Subcutaneous adipose tissue (tissue), 4 donors: ENCODE measurements at places on chromosomes 2 and 18. TPM values are rescaled to one million over a fixed set of nuclear protein-coding genes. Genes with fewer than 3 reads are reported as not detected.

Gene EMX1
- total RNA-seq, result not detected

Gene TUBB8B
- total RNA-seq, result not detected

Gene GLI2
- 1.2 TPM for total RNA-seq

Gene RTP5
- total RNA-seq, result not detected

Gene SCLY
- total RNA-seq, result 8.8 TPM

Gene TMEM200C
- not detected for total RNA-seq

Gene MYO3B
- total RNA-seq, result not detected

Gene TTN
- total RNA-seq, result 36.3 TPM

Gene PLCL1
- 10.8 TPM for total RNA-seq

Gene ARMC9
- 2.8 TPM for total RNA-seq

Gene GIGYF2
- total RNA-seq, result 73.8 TPM

Gene ACKR3
- total RNA-seq, result 84.9 TPM

Gene GATA6
- 2.8 TPM for total RNA-seq

Gene INO80D
- 16.0 TPM for total RNA-seq

Gene DLGAP1
- 0.44 TPM for total RNA-seq

Gene ERFE
- not detected for total RNA-seq

Gene REEP1
- total RNA-seq, result 0.44 TPM

Gene TBR1
- not detected for total RNA-seq

Gene PLGLB2
- 6.2 TPM for total RNA-seq

Gene FAP
- 30.6 TPM for total RNA-seq

Gene HNRNPLL
- 66.7 TPM for total RNA-seq

Gene CHRND
- total RNA-seq, result not detected

Gene RAD51AP2
- total RNA-seq, result not detected

Gene KIAA2012
- not detected for total RNA-seq

Gene CD28
- total RNA-seq, result 30.4 TPM

Gene REG3G
- total RNA-seq, result not detected

Gene B4GALT6
- 1.7 TPM for total RNA-seq

Gene ABHD1
- 0.75 TPM for total RNA-seq

Gene ZNF521
- total RNA-seq, result 56.2 TPM

Gene CROCC2
- not detected for total RNA-seq

Gene MTX2
- total RNA-seq, result 24.5 TPM

Gene CYTIP
- 6.4 TPM for total RNA-seq

Gene DIPK1C
- total RNA-seq, result not detected

Gene TDRD15
- not detected for total RNA-seq

Gene RAX
- total RNA-seq, result not detected

Gene C2orf15
- not detected for total RNA-seq

Gene ERMN
- 1.9 TPM for total RNA-seq

Gene ERICH2
- total RNA-seq, result not detected

Gene RAB11FIP5
- total RNA-seq, result 13.5 TPM

Gene MEIS1
- 17.4 TPM for total RNA-seq

Gene SULT1C3
- not detected for total RNA-seq

Gene ABCG5
- not detected for total RNA-seq

Gene ANXA4
- 47.5 TPM for total RNA-seq
